ENCODE measurements at places on chromosomes 3 and 15.
A peak's percentile ranks its signal among the peaks of the same experiment; 100 is the strongest.

DNA sequence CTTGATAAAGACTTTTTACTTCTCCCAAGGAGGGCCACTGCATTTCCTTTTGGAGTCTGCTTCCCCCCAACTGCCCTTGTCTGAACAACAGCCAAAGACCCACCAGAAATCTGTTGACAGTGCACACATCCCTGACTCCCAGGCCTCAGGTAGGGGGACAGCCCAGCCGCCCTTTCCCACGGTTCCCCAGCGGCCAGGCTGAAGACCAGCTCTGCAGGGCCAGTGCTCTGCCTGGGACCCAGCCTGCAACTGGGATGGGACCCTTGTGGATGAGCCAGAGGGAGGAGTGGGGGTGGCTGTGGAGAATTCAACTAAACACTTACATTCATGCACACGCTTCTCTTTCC lies 8.1 kb upstream of the PRR23E start:
- DNase-seq = no peak

GRCh38 chr3:161915418-161915750 lies 418.8 kb downstream of the OTOL1 start:
- no peak for DNase-seq

- DNase-seq = no peak
These were observed 335.8 kb upstream of the THRB start for GRCh38 chr3:24830230-24831152.

- DNase-seq = no peak
These were observed 98.2 kb downstream of the FBN1 start for GRCh38 chr15:48547286-48547685.

GRCh38 chr15:75126864-75127580 lies 74.7 kb upstream of the C15orf39 start:
- no peak for DNase-seq

GRCh38 chr15:80579611-80580010 lies 115.5 kb upstream of the ABHD17C start:
- DNase-seq = no peak

DNA sequence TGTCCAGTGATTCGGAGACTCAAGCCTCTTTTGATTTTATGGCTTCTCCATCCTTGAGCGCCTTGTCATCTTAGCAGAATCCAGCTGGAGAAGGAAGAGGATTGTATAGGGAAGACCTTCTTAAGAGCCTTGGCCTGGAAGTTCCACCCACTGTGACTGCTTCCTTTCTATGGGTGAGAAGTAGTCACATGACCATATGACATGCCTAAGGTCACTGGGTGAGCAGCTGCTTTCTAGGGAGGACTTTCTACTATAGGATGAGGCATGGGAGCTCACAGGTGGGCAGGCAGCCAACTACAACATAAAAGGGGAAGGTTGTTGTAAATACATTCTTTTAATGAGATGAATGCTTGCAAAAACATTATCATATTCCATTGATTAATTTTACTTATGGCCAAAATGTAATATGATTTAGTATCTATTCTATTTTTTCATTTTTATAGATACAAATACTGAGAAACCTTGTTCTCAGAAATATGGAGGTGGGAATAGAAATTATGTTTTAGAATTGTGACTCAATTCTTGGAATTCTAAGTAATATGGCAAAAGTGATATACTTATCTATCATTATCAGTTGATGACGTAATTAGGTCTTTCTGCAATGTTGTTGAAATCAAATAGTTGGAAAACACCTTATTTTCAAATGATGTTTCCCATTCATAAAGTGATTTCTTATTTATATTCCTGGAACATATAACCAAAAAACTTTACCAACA lies 53.6 kb upstream of the MINAR1 start:
- no peak for DNase-seq

- no peak for DNase-seq
These were observed 281.6 kb downstream of the MBNL1 start for GRCh38 chr3:152550284-152550683.

DNA sequence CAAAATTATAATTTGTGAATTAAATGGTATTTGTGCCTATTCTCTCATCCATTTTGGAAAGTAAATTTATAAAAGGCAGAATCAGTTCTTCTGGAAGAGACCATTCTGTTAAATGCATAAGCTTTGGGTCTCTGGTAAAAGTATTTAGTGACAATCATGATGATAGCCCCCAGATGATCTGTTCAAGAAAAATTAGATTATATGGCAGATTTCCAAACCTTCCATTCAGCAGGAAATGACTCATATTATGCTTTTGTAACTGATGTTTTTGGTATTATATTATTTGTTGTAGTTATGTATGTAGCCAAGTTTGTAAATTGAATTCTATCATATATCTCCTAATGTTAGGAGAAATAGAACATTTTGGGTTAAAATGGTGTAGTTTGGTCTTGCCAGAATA lies 340.8 kb upstream of the DPH6 start:
- DNase-seq = no peak

- DNase-seq = no peak
These were observed 252.1 kb upstream of the ADAMTS9 start for GRCh38 chr3:64939747-64940450.

GRCh38 chr3:177211503-177212277 lies 14.4 kb upstream of the TBL1XR1 start:
- DNase-seq = no peak

DNA sequence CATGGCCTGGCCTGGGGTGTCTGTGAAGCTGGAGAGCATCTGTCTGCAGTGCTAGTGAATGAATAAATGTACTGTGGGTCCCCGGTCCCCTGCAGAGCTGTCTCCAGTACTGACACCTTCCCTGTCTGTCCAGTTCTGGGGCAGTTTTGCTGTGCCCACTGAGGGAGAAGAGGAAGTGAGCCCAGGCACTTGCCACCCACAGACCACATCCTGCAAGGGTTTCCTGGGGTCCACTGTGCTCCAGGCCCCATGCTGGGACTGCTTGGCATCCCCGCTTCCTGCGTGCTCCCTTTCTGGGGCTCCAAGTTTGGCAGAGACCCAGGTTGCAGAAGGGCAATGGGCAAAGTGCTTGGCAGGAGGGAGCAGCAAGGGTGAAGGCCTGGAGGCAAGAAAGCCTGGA lies 4.9 kb upstream of the SLC6A6 start:
- DNase-seq = peak; percentile 24

- DNase-seq = peak; percentile 82
These were observed 1.3 kb downstream of the TNK2 start for GRCh38 chr3:195906865-195907683.

- no peak for DNase-seq
These were observed 37.5 kb downstream of the SNAPC5 start for GRCh38 chr15:66459818-66460615.

DNA sequence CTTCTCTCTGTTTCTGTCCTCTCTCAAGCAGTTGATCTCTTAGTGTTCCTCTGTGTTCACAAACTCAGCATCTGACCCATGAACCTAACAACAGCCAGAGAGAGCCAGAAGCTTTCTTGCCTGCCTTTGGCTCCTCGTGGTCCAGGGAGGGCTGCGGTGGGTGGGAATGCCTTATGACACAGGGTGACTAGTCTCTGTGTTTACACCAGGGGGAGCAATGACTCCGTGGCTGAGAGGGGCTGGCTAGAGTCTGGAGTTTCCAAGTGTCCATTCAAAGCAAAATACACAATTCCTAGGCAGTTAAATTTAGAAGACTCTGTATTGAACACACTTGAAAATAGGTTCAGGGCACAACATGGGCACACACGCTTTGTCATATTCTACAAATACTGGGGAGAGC lies 370.0 kb upstream of the FRG2C start:
- peak; percentile 21 for DNase-seq

DNA sequence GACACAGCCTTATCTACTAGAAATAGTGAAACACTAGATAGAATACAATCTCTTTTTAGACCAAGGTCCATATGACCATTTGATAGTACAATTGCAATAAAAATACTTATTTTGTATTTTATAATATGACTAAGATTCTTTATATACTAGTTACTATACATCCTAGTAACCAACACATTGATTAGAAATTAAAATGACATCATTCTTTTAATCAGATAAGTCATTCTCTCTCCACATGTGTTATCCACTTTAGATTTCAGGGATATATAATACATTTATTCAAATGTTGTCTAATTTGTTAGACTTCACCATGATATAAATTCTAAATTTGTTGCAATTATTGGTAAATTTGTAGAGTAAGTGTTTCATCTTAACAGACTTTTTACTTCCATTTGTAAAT lies 276.2 kb upstream of the DPH6 start:
- no peak for DNase-seq
